ENCODE measurements at places on chromosomes 1 and 21.
A peak's percentile ranks its signal among the peaks of the same experiment; 100 is the strongest.

DNA sequence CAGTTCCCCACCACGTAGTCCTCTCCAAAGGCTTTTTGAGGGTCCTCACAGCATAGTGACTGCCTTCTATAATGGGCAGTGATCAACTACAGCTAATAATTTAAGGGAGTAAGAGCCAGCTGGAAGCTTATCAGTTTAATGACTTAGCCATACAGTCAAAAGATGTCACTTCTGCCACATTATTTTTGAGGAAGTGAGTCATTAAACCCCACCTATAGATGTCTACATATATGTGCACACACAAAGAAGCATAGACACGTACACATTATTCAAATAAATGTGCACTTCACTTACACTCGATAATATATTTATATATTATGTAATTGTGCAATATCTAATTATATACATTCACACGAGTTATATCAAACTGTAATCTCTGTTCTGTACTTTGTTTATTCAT, 1704.7 kb downstream of the KCNT2 start:
- DNase-seq, result no peak

GRCh38 chr1:80755944-80756343, 1044.8 kb upstream of the ADGRL2 start:
- DNase-seq, result no peak

DNA sequence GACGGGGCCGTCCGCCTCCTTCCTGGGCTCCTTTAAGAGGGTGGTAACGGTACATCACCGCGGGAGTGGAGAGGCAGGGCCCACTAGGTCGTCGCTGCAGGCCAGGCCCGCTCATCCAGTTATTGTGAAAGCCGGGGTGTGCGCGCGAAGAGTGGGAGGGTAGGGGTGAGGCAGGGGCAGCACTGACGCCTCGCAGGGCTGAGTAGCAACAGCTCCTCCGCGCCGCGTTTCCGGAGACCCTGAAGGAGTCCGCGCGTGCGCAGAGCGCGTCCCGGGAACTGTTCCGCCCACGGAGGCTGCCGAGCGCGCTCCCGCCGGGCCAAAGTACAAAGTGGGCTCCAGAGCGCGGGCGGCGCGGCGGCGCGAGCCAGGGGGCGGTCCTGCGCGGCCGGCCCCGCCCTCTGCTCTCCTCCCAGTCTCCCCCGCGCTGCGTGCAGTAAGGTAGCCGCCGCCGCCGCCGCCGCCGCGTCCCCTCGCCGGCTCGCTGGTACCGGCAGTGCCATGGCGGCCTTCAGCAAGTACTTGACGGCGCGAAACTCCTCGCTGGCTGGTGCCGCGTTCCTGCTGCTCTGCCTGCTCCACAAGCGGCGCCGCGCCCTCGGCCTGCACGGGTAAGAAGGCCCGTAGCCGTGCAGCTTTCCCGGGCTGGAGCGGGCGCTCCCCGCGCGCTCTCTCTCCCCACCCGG, at the start of gene ABCD3:
Gene ABCD3 (plus strand): TSS at position 412 of the 686 bp plus-strand sequence. CDS start 90 bp downstream, at position 502.
- peak; percentile 99 for DNase-seq

- DNase-seq, result no peak
Measured at GRCh38 chr1:89877756-89878155, 56.9 kb downstream of the LRRC8D start.

DNA sequence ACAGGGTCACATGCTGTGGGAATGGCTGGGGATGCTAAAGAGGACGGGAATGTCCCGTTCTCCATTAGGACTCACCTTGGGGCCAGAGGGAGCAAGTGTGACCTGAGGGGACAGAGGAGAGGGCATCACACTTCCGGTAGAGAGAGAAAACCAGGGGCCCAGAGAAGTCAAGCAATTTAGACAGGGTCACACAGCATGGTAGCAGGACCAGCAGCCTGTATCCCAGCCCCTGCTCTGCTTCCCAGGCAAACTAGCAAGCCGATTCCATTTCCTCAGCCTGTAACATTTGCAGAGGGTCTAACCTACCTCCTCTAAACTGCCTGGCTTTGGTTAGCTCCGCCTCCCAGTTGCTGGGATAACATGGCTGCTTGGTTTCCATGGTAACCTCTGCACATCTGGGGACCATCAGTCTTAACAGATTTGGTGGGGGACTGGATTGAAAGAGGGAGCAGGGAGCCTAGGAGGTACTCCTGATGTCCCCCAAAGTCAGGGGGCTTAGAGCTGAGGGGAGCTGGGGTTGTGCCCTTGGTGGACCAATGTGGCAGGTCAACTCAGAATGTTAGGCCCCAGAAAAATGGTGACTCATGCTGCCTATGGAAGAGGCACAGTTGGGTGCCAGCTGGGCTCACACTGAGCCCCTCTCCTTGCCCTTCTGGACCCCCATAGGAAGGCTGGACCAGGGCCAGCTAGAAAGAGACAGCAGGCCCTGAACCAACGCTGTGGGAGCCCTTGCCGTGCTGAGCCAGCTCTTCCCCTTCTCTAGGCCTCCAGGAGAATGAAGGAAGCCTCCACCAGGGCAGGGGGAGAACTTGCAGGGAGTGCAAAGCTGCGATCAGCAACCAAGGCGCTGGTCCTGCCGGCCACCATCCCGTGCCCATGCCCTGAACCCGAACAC, 9.5 kb downstream of the COL16A1 start:
- DNase-seq, result no peak

- DNase-seq, result no peak
Measured at GRCh38 chr1:234361102-234361603, 12.1 kb upstream of the COA6 start.

DNA sequence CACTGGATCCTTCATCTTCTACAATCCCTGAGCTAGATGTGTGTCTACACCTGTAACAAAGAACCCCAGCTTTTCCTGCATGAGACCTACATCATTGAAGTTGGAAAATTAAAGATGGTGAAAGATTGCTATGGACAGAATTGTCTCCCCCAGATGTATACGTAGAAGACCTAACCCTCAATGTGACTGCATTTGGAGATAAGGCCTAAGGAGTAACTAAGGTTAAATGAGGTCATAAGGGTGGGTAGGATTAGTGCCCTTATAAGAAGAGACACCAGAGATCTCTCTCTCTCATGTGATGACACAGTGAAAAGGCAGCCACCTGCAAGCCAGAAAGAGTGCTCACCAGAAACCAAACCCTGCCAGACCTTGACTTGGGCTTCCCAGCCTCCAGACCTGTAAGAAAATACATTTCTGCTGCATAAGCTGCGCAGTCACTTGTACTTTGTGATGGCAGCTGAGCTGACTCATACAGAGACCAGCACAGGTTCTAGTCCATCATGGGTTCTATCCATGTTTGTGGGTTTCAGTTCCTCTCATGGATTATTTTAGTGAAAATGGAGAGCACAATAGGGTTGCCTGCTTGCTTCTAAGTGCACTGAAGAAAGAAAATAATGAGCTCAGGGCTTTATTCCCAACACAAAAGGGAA, 180.8 kb downstream of the TPR start:
- no peak for DNase-seq

DNA sequence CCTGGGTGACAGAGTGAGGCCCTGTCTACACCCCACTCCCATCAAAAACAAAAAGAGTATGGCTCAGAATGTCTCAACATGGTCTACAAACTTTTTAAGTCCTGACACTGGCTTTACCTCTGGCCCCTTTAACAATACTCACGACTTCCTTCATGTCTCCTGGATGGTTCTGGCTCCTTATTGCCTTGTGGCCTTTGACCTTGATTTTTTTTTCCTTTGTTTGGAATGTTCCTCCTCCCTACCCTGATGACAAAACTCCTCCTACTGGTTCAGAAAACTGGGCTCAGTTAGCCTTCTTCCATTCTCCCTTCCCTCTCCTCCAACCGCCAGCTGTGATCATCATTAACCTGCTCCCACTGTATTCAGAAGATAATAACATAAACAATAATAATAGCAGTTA, 4.6 kb upstream of the SOAT1 start:
- no peak for DNase-seq

GRCh38 chr1:110710314-110710713, 35.6 kb upstream of the KCNA3 start:
- DNase-seq, result no peak

DNA sequence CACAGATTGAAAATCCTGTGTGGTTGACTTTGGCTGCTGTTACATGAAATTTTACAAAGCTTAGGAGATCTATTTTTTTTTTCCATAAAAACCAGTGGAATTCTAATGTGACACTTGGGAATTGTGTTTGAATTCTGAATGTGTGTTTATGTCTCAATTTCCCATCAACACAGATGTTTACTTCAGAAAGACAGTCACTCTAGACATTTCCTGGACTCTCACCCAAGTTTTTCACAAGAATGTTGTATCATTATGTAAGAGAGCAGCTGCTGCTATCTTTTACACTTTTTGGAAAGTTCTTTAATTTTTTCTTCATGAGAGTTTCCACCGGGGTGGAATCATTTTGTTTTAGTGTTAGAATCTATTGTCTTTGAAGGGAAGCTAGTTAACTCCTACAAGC, 210.1 kb downstream of the GIPC2 start:
- no peak for DNase-seq

DNA sequence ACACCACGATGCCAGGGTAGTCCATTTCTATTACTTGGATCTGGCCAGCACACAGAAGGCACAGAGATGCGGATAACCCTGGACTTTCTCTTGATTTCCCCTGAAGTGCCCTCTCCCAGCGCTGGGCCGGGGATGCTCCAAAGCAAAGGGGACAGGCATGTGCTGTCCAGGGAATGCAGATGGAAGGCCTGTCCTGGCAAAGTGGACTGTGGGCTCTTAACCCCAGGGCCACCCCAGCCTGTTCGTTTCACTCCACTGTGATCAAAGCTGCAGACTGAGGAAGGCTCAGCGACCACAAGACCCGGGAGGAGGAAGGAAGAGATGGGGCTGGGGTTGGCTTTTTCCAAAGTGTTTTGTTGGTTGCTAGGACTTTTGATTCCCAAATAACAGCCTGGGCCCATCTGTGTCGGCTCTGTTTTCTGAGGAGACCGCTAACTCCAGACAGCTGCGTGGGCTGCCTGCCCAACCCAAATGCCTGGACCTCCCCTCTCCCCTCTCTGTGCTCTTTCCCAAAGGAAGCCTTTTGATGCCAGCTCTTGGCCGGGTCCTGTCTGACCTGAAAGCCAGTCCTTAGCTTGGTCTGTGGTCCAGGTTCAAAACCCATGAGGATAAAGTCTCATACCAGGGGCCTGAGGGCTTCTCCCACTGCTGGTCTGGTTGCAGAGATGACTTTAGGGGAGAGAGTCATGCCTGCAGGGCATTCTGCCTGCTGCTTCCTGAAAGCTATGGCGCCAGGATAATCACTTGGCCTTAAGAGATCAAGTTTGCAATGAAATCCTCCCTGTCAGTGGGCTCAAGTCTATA, 119.6 kb upstream of the CD34 start:
- no peak for DNase-seq

DNA sequence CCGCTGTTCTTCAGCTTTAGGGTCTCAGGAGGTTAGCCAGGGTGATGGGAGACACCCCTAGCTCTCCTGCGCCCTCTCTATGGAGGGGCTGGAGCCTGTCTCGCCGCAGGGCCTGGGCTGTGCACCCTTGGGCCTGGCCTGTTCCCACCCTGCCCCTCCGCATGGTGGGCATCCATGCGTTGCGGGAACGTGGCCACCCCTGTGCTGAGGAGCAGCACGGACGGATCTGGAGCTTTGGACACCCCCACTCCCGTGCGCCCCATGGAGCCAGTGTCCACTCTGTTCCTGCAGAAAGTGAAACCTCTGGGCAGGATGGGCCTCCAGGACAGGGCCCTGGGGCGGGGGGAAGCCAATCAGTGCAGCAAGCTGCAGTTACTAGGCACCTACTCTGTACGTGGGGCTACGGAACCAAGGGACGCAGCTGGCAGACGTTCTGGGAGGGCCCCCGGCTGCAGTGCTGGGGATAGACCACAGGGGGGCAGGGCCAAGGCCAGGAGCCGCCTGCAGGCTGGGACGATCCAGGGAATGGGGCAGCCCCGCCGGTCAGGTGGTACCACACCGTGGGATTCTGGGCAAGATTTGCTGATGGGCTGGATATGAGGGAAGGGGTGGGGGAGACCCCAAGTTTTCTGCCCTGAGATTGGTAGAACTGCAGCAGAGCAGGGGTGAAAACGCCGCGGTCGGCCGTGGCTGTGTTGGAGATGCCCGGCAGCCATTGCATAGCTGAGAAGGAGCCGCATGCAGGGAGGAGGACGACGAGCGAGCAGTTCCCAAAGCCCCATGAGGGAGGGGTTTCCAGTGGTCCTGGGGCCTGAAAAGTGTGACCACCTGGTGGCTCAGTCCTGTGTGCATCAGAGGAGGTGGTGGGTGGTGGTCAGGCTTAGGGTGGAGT, 43.3 kb downstream of the TP73 start:
- DNase-seq, result no peak

GRCh38 chr1:201497935-201498509, 8.9 kb downstream of the CSRP1 start:
- no peak for DNase-seq

DNA sequence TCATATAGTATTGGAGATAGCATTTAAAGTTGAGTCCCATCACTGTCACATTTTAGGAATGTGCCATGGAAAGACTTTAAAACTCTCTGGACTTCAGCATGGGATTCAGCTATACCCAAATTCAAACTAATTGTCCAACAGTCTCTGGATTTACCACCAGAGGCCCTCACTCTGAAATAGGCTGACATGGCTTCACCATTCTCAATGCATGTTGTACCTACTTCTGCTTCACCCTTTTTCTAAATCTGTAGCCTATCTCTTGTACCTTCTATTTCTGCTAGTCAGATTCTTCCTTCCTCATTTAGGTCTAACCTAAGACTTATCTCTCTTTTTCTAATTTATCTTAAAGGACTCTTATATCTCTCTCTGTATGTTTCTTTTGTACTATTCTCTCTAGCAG, 512.7 kb upstream of the ZRANB2 start:
- DNase-seq, result no peak

GRCh38 chr1:226627924-226628611, 79.5 kb downstream of the STUM start:
- DNase-seq, result peak; percentile 51

DNA sequence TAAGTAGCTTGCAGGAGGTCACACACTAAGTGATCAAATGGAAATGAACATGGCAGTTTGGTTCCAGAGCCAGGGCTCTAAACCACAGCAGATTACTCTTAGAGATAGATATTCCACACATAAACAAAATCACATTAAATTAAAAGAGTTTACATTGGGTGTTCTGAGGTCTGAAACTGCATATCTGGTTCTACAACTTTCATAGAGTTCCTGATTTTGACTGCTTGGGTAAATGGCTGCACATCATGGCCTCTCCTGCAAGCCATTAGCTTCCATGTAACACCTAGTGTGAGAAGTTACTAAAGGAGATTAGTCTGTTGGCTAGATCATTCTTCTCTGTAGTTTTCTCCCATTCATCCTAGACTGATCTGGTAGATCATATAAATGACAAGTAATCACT, 12.8 kb upstream of the XCL2 start:
- DNase-seq, result no peak

Data from chondrocyte (in vitro differentiated cells).